NCI-H2171 (cell line): ENCODE measurements at places on chromosomes 1 and 21.
A peak's percentile ranks its signal among the peaks of the same experiment; 100 is the strongest.

DNA sequence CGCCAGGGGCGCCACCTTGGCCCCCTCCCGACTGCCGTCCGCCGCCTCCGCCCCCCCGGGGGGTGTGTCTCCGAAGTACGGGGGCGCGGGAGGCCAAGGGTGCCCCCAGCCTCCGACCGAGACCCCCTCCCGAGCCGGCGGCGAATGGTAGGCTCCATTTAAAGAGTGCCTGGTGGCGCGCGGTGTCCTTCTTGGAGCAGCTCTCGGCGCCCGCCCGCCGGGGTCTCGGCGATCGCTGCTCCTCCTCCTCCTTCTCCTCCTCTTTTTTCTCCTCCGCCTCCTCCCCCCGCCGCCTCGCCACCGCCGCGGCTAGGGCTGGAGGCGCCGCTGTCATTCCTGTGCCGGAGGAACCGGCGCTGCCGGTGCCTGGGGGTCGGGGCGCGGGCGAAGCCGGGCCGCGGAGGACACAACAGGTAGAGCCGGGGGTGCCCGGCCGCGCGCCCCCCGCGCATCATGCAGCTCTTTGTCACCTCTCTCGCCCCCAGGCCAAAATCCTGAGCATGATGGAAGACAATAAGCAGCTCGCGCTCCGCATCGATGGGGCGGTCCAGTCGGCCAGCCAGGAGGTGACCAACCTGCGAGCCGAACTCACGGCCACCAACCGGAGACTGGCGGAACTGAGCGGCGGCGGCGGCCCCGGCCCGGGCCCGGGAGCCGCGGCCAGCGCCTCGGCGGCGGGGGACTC, at the start of gene KAZN:
Gene KAZN (plus strand): TSS at position 188 of the 685 bp plus-strand sequence.
- DNase-seq: peak; percentile 26

- DNase-seq: peak; percentile 36
Measured at GRCh38 chr1:156750711-156751450, 594 bp downstream of the HDGF start.

DNA sequence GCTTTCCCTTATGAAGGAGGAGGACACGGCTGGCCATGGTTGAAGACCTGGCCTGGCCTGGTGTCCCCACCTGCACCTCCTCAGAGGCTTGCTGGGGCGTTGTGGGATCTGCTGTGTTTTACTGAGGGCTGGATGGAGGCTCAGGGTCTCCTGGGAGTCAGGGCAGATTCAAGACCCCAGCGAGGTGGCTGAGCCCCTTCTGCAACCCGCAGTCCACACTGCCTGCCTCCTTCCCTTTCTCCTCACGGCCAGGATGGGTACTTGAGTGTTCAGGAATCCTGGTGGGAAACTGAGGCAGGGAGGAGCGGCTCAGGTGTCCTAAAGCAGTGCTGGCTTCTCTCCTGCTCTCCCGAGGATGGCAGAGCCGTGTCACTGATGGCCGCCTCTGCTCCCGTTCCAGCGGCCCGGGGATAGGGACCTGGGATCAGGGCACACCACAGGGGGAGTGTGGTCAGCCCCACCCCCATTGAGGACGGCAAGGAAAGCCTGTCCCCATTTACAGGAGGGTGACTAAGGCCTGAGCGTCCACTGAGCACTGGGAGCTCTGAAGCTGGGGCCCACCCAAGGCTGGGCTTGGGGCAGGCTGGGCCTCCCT, 47.5 kb downstream of the TRPM2 start:
- DNase-seq: no peak

DNA sequence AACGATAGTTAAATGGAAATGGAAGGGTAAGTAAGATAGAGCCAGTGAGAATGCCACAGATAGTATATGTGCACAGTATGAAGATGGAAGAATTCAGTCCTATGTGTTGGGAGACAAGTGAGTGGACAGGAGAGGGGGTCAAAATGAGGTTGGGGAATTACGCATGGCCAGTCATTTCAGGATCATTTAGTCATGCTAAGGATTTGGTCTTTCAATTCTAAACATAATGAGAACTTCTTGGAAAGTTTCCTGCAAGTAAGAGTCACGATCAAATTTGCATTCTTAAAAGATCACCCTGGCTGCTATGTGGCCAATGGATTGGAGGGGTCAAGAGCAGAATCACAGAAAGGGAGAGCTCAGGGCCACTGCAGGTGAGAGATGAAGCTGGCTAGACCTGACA, 64.0 kb upstream of the KCNK2 start:
- DNase-seq: no peak

DNA sequence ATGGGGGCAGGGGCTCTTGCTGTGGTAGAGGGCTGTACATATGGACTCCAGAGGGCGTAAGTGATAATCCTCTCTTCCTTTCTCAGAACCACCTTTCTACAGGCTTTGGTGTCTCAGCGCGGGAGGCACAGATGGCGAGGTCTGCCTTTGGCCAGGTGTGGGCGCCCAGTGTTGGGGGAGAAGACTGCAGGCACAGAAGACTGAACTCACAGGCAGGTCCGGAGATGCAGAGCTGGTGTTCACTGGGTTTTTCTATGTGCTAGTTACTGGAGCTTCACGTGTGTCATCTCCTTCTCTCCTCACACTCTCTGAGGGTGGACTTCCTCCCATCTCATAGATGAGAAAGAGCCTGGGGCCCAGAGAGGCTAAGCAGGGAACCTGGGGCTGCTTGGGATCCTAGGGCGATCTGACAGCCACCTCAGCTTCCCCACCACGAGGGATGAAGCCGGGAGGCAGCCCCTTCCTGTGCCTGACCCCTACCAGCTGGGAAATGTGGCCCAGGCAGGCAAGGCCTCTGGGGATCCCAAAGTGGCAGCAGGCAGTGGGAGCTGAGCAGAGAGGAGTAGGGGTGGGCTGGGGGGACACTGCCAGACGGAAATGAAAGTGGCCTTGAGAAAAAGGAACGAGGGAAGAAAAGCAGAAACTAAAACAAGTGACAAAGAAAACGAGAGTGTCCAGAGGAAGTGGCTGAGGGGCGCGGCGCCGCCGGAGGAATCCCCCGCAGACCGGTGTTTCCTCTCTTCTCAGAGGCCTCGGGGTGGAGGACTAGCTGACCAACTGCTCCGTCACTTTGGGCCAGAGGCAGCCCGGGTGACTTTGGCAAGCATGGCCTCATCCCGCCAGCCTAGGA, 191.6 kb downstream of the HIVEP3 start:
- peak; percentile 57 for DNase-seq
